ENCODE measurements at places on chromosomes 16 and 17.

DNA sequence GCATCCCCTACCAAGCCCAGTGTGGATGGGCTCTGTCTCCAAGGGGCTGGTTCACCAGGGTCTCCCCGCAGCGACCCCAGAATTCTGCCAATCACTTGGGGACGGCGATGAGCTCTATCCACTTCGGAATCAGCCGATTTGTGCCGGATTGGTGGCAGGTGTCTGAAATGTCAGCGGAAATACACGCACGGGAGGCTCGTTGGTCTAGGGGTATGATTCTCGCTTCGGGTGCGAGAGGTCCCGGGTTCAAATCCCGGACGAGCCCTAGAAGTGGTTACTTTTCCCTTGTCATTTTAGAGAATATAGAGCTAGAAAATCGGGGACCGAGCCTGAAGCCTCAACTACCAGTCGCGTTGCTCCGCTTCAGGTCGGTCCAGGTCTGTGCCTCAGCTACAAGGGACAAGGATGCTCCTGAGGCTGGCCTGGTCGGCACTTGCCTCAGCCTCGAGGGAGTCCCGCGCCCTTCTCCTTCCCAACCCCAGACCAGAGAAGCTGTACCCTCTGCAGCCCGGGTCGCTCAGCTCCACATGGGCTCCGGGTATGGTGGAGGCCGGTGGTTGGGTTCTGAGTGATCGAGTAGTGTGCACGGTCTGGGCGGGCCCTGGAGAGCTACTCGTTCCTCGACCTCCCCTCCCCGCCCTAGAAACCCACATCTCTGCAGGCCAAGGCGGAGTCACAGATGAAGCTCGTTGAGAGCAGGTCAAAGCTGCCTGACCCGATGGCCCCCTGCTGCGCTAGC lies 16.0 kb upstream of the OR1F1 start:
- no peak overlapping the region for H3K27ac ChIP-seq
- DNase-seq = peak; percentile 58
- no peaks in the 10 kb centered on the region for H3K36me3 ChIP-seq
- peaks cover 18% of the 10 kb centered on the region for H3K27me3 ChIP-seq
- H3K4me3 ChIP-seq = no peak overlapping the region
- H3K4me1 ChIP-seq = no peaks in the 10 kb centered on the region

GRCh38 chr17:65297384-65297783 lies 160.2 kb downstream of the RGS9 start:
- no peaks in the 10 kb centered on the region for H3K4me1 ChIP-seq
- no peak overlapping the region for H3K27ac ChIP-seq
- H3K4me3 ChIP-seq = no peak overlapping the region
- H3K27me3 ChIP-seq = no peaks in the 10 kb centered on the region

DNA sequence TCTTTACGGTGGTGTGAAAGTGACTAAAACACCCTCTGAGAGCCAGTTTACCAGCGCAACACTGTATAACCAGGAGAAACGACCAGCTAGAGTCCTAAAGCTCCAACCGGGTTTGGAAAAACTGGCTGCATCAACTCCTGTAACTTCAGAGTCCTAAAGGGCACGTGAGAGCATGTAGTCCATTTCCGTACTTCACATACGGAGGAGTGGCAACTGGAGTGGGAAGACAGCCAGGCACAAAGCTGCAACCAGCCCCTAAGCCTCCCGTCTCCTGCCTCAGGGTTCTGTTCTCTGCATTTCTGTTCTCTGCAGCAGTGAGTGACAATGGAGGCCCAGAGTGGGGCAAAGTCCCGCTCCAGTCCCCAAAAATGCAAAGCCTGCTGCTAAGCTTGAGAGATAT lies 19.2 kb downstream of the TEKT1 start:
- H3K36me3 ChIP-seq = no peaks in the 10 kb centered on the region
- no peaks in the 10 kb centered on the region for H3K27me3 ChIP-seq
- no peaks in the 10 kb centered on the region for H3K4me1 ChIP-seq
- no peak overlapping the region for H3K27ac ChIP-seq
- no peak overlapping the region for H3K4me3 ChIP-seq

GRCh38 chr16:8919089-8919933 lies 37.2 kb downstream of the LITAFD start:
- peaks cover 100% of the 10 kb centered on the region for H3K36me3 ChIP-seq
- DNase-seq = no peak
- H3K4me3 ChIP-seq = no peak overlapping the region
- H3K4me1 ChIP-seq = no peaks in the 10 kb centered on the region
- H3K27ac ChIP-seq = no peak overlapping the region

- DNase-seq = no peak
- no peaks in the 10 kb centered on the region for H3K36me3 ChIP-seq
- no peaks in the 10 kb centered on the region for H3K4me1 ChIP-seq
- H3K4me3 ChIP-seq = no peak overlapping the region
- no peaks in the 10 kb centered on the region for H3K27me3 ChIP-seq
- H3K27ac ChIP-seq = no peak overlapping the region
Observed at GRCh38 chr16:26705346-26705745, 361.4 kb upstream of the C16orf82 start.

DNA sequence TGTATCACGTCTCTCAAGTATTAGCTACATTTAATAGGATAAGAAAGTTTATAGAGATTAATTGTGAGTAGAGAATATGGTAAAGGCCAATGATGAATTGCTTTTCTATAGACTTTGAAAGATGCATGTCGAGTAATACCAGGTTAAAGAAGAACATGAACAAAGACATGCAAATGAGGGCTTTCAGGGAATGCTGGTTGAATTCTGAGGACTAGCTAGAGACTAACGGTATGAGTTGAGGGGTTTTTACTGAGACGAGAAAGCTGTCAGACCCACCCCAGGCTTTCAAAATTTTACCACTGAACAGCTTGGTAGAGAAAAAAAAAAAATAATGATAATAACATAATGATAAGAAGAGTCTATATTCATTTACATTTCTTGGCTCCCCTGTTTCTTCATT lies 796.0 kb upstream of the CDH8 start:
- H3K27me3 ChIP-seq = peaks cover 5% of the 10 kb centered on the region
- H3K4me3 ChIP-seq = no peak overlapping the region
- no peak for DNase-seq
- no peak overlapping the region for H3K27ac ChIP-seq
- no peaks in the 10 kb centered on the region for H3K36me3 ChIP-seq
- H3K4me1 ChIP-seq = no peaks in the 10 kb centered on the region

DNA sequence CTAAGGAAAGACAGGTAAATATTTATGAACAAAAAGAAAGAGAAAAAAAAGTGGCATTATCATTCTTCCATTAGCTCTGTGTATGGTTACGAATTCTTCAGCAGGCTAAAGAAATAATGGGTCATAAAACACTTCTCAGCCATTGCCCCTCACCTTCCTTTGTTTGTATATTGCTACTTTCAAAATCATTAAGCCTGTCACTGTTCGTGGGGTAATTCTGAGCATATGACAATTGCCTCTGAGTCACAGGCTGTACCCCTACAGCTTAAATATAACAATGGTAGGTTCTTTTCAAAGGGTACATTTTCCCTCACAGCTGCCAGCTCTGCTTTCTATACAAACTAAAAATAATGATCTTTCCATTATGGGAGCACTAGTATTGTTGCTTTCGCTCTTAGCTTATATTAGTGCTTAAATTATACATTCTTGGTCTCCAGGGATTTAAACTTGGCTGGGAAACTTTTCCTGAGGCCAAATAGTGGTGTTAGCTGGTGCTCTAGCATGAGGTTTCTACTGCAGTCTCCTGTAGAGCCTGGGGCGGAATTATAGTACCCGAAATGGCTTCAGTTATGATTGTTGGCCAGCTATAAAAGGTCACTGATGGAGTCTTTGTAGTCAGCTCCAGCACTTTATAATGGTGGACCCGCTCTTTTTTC lies 74.7 kb upstream of the CDH11 start:
- DNase-seq = no peak
- no peak overlapping the region for H3K27ac ChIP-seq
- H3K4me1 ChIP-seq = no peaks in the 10 kb centered on the region
- no peaks in the 10 kb centered on the region for H3K27me3 ChIP-seq

DNA sequence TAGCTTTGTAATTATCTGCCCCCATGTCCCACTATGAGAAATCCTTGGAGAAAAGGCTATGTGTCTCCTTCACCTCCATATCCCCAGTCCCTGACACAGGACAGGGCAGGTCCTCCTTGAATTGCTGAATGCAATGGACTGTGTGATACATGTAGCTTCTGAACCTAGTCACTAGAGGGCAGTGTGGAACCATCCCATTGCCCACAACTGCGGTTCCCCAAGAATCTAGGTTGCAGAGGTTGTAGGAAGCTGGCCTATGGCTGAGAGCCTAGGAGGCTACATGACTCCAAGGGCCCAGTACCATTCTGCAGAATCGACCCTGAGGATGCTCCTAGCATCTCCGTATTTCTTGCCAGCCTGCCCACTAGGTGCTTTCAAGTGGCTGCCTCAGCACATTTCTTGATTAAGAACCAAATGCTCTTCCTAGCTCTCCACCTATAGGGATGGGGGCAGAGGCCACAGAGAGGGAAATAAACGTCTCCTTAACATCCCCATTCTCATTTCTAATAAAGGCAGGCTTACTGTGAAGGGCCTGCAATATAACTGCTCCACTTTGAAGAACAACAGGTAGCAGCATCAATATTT lies 394.0 kb downstream of the CA10 start:
- H3K27me3 ChIP-seq = no peaks in the 10 kb centered on the region
- DNase-seq = no peak

DNA sequence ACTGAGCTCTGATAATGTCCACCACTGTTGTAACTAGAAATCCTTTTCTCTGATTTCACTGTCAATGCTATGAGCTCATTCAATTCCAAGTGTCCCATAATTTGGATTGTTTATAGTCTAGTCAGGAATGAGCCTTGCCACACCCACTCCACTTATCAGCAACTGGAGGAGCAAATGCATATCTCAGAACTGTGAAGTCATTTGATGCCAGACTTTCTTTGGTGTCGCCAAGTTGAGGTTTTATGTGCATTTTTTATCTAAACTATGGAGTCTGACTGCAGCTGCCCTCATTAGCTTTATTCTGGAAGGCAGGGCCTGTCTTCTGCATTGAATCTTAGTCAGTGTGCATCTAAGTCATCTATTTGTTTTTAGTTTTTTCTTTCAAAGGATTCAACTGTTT lies 361.3 kb downstream of the PMP22 start:
- no peaks in the 10 kb centered on the region for H3K36me3 ChIP-seq
- no peaks in the 10 kb centered on the region for H3K27me3 ChIP-seq
- no peaks in the 10 kb centered on the region for H3K4me1 ChIP-seq

DNA sequence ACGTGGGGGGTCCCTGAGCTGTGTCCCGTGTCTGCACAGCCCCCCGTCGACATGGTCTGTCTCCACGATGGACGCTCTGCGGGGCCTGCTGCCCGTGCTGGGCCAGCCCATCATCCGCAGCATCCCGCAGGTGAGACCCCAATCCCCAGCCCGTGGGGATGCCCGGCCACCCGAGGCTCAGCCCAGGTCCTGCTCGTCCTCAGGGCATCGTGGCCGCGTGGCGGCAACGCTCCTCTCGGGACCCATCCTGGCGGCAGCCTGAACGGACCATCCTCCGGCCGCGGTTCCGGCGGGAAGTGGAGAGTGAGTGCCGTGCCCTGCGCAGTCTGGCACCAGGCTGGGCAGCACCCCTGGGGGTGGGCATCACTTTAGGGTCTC lies 4.9 kb downstream of the MSLN start:
- H3K27ac ChIP-seq = no peak overlapping the region
- no peak overlapping the region for H3K4me3 ChIP-seq

DNA sequence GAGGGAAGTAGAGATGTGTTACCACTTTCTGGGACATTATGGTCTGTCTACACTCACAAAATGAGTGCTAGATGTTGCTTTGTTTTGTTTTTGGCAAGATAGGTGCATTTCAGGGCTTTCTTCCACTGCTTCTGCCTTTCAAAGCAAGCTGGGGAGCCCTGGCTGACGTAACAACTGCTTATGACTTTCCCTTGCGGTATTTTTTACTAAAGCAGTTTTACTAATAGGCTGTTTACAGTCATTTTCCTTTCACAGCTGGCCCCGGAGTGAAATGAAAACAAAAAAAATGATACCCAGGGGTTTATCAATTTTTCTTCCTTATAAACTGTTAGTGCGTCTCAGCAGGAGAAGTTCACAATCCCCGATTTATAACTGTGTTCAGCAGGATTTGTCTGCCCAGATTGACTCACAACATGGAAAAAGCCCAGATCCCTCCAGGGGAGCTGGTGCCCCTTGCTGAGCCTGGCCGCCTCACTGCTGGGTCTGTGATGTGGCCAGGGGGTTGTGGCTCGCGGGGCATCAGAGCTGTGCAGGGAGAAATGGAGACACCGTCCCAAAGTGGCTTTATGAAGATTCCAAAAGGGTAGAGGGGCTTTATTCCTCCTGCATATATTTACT lies 184.4 kb upstream of the HS3ST3A1 start:
- no peaks in the 10 kb centered on the region for H3K27me3 ChIP-seq
- no peak for DNase-seq
- no peak overlapping the region for H3K27ac ChIP-seq

- H3K27me3 ChIP-seq = no peaks in the 10 kb centered on the region
- peaks cover 21% of the 10 kb centered on the region for H3K36me3 ChIP-seq
- H3K4me1 ChIP-seq = peaks cover 54% of the 10 kb centered on the region
- H3K27ac ChIP-seq = peak overlapping the region; percentile 88
Observed at GRCh38 chr17:77449373-77449907, 308.7 kb downstream of the SEC14L1 start.

DNA sequence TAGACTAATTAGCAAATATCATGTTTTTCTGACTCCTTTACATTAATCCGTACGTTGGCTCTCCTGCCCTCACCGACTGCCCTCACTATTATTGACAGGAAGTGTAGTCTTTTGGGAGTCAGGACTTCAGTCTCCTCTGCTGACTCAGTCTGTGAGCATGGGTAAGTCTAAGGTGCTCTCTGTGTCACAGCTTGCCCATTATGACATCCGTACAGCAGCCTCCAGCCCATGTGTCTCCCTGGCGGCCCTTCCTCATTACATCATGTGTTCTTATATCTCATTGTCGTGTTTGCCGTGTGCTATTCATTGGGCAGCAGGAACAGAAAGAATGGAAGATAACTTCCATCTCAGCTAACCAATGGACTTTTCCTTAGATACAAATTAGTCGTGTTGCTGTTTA lies 77.5 kb downstream of the MRTFB start:
- H3K4me1 ChIP-seq = peaks cover 16% of the 10 kb centered on the region
- H3K27ac ChIP-seq = peak overlapping the region; percentile 42
- DNase-seq = no peak
- no peak overlapping the region for H3K4me3 ChIP-seq
- peaks cover 6% of the 10 kb centered on the region for H3K36me3 ChIP-seq

- H3K4me1 ChIP-seq = no peaks in the 10 kb centered on the region
- no peak overlapping the region for H3K27ac ChIP-seq
- H3K27me3 ChIP-seq = peaks cover 6% of the 10 kb centered on the region
Observed at GRCh38 chr16:80442779-80443178, 98.0 kb upstream of the DYNLRB2 start.

- no peak overlapping the region for H3K27ac ChIP-seq
- H3K36me3 ChIP-seq = no peaks in the 10 kb centered on the region
- no peak for DNase-seq
- H3K4me1 ChIP-seq = no peaks in the 10 kb centered on the region
Observed at GRCh38 chr17:10195090-10195805, 3.2 kb downstream of the GAS7 start.

GRCh38 chr16:4105848-4106247 lies 10.4 kb downstream of the ADCY9 start:
- no peak overlapping the region for H3K4me3 ChIP-seq
- no peaks in the 10 kb centered on the region for H3K27me3 ChIP-seq
- H3K36me3 ChIP-seq = no peaks in the 10 kb centered on the region
- no peak for DNase-seq

- H3K4me3 ChIP-seq = no peak overlapping the region
- no peak overlapping the region for H3K27ac ChIP-seq
- peaks cover 16% of the 10 kb centered on the region for H3K36me3 ChIP-seq
Observed at GRCh38 chr17:45581860-45582259, 91.3 kb upstream of the PLEKHM1 start.

GRCh38 chr17:37756051-37756450 lies 11.2 kb upstream of the HNF1B start:
- H3K36me3 ChIP-seq = no peaks in the 10 kb centered on the region
- no peak overlapping the region for H3K27ac ChIP-seq
- H3K4me1 ChIP-seq = no peaks in the 10 kb centered on the region
- no peak for DNase-seq

Measured in RWPE2 (cell line).